ENCODE measurements at places on chromosomes 11 and 22. TPM values are rescaled to one million over a fixed set of nuclear protein-coding genes. Genes with fewer than 3 reads are reported as not detected.

Gene IGSF22
- 7.3 TPM for total RNA-seq

Gene SYCE3
- total RNA-seq, result not detected

Gene MCAM
- 120 TPM for total RNA-seq

Gene TBX10
- total RNA-seq, result not detected

Gene BIK
- total RNA-seq, result 0.52 TPM

Gene GGT1
- total RNA-seq, result 0.52 TPM

Gene MUC5AC
- total RNA-seq, result under 0.01 TPM

Gene UCP3
- total RNA-seq, result 1.6 TPM

Gene GNAZ
- total RNA-seq, result 2.1 TPM

Gene SCGB2A2
- not detected for total RNA-seq

Gene FOLR3
- total RNA-seq, result 0.52 TPM

Gene HEPN1
- not detected for total RNA-seq

Gene OR10S1
- not detected for total RNA-seq

Gene CDCA5
- 1.0 TPM for total RNA-seq

Gene LRRC74B
- total RNA-seq, result not detected

Gene LRRC32
- total RNA-seq, result 6.3 TPM

Gene OR8G1
- under 0.01 TPM for total RNA-seq

Gene MS4A3
- 6.8 TPM for total RNA-seq

Gene SCT
- total RNA-seq, result 74.6 TPM

Gene MRPL11
- total RNA-seq, result 27.1 TPM

Gene YPEL1
- total RNA-seq, result 20.4 TPM
